ENCODE measurements at places on chromosomes 7 and 10. TPM values are rescaled to one million over a fixed set of nuclear protein-coding genes. Genes with fewer than 3 reads are reported as not detected.

The ITGA8 gene
- total RNA-seq, result 231 TPM

DNA sequence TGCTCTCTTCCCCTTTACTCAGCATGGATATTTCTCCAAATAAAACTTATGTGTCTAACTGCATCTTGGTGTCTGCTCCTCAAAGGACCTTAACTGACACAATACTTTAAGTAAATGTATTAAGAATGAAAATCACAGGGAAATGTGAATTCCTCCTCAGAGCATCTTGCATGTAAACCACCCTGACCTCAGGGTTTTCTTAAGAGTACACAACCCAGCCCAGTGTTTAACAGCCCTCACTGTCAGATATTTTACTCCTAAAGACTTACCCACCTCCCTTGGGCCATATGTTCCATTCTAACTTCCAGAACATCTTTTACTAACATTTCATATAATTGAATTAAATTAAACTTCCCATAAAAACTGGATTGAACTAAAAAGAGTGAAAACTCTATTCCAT is 315.3 kb downstream of the HPSE2 start:
- H3K4me1 ChIP-seq, result no peaks in the 10 kb centered on the region
- H3K27me3 ChIP-seq, result no peaks in the 10 kb centered on the region
- H3K27ac ChIP-seq, result no peak overlapping the region
- DNase-seq, result no peak
- no peak overlapping the region for H3K4me3 ChIP-seq
- H3K36me3 ChIP-seq, result no peaks in the 10 kb centered on the region

DNA sequence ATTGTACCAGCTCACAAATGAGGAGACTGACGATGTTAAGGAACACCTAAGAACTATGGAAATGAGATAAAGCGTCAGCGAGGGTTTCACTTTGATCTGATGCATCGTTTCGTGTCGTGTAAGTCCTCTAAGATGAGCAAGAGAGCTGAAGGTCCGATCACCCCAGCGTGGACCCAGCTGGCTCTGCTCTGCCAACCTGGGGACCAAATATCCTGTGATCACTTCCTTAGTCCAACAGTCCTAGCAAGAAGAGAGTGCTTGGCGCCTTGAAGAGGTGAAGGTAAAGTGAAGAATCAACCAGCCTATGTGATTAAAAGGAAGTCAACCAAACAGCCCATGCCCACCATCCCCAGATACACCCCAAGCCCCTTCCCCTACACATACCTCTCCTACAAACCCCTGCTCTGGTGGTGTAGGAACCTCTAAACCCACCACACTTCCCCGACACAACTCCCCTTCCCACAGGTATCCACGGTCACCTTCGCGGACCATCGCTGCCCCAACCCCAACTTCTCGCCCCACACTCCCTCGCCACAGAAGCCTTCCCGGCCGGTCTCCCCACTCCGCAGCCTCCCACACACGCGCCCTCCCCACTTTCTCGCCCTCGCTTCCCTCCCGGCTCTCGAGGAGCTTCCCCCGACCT is 722 bp downstream of the UPF2 start:
- H3K36me3 ChIP-seq, result no peaks in the 10 kb centered on the region
- peak overlapping the region; percentile 95 for H3K4me3 ChIP-seq
- no peak for DNase-seq
- no peaks in the 10 kb centered on the region for H3K27me3 ChIP-seq
- H3K27ac ChIP-seq, result peak overlapping the region; percentile 91

- no peaks in the 10 kb centered on the region for H3K27me3 ChIP-seq
- no peaks in the 10 kb centered on the region for H3K4me1 ChIP-seq
- peak; percentile 72 for DNase-seq
Observed at GRCh38 chr7:23261843-23262452, 15.4 kb downstream of the GPNMB start.

- DNase-seq, result peak; percentile 50
- H3K4me3 ChIP-seq, result no peak overlapping the region
- H3K36me3 ChIP-seq, result no peaks in the 10 kb centered on the region
- H3K27ac ChIP-seq, result no peak overlapping the region
- H3K27me3 ChIP-seq, result peaks cover 12% of the 10 kb centered on the region
Observed at GRCh38 chr10:101564490-101564991, 23.5 kb downstream of the POLL start.

DNA sequence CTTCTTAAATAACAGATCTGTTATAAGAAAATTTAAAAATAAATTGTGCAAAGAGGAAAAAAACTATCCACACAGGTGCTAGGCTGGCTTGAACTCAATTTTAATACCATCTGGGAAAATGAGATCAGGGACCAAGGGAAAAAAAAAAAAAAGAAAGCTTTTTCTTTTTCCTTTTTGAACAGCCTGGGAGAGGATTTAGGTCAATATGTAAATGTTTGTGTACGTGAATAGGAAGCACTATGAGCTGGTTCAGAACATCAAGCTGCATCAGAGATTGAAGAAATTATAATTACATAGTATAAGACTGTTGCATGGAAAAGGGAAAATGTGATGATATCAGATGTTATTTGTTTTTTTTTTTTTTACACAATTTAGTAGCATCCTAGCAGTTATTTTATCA is 548.0 kb downstream of the ARL4A start:
- no peaks in the 10 kb centered on the region for H3K36me3 ChIP-seq
- H3K27me3 ChIP-seq, result no peaks in the 10 kb centered on the region
- no peak overlapping the region for H3K27ac ChIP-seq
- H3K4me1 ChIP-seq, result no peaks in the 10 kb centered on the region

GRCh38 chr7:158327571-158328180 is 259.9 kb downstream of the PTPRN2 start:
- no peaks in the 10 kb centered on the region for H3K36me3 ChIP-seq
- no peak overlapping the region for H3K4me3 ChIP-seq
- no peak for DNase-seq
- H3K27ac ChIP-seq, result no peak overlapping the region

DNA sequence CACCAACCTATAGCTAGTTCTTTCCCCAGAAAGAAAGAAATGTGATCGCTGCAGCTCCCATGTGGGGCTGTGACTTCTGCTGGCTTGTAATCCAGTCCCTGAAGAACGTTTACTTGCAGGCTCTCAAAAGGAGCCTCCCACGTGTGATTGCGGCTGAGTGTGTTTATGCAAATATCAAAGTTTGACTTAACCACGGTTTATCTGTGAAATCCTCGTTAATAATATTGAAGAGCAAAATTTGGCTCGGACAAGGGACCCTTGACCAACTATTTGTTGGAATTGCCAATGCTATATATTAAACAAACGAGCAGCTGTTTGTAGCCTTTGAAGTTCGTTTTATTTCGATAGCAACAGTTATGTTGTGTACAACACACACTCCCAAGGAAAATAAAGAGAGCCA is 470.1 kb upstream of the NRP1 start:
- H3K4me3 ChIP-seq, result no peak overlapping the region
- no peaks in the 10 kb centered on the region for H3K4me1 ChIP-seq
- DNase-seq, result no peak

GRCh38 chr10:128140425-128140824 is 14.2 kb upstream of the MKI67 start:
- H3K4me3 ChIP-seq, result no peak overlapping the region
- H3K4me1 ChIP-seq, result no peaks in the 10 kb centered on the region
- H3K27ac ChIP-seq, result no peak overlapping the region
- DNase-seq, result no peak
- H3K36me3 ChIP-seq, result no peaks in the 10 kb centered on the region

DNA sequence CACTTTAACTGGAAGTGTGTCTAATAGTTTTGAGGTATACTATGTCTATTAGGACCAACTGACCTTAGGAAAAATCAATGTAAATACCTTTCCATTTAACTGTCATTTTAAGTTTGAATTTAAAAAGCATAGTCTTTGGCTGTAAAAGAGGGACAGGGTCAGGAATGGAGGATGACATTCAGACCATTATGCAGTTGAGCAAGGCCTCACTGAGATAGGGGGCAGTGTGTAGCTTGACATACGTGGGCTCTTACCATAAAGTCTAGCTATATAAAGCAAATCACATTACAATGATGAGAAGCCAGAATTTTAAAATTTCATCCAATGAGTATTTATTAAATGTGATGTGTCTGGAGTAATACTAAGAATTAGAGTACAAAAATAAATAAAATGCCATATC is 17.9 kb downstream of the PALS2 start:
- no peaks in the 10 kb centered on the region for H3K36me3 ChIP-seq
- H3K27ac ChIP-seq, result no peak overlapping the region
- no peak for DNase-seq
- no peaks in the 10 kb centered on the region for H3K27me3 ChIP-seq
- no peaks in the 10 kb centered on the region for H3K4me1 ChIP-seq
- no peak overlapping the region for H3K4me3 ChIP-seq

GRCh38 chr10:62231371-62231770 is 37.3 kb downstream of the RTKN2 start:
- DNase-seq, result no peak
- H3K4me3 ChIP-seq, result no peak overlapping the region
- H3K4me1 ChIP-seq, result peaks cover 30% of the 10 kb centered on the region
- H3K27ac ChIP-seq, result peak overlapping the region; percentile 28
- no peaks in the 10 kb centered on the region for H3K36me3 ChIP-seq

GRCh38 chr7:102075553-102076135 is 211.0 kb upstream of the SH2B2 start:
- no peaks in the 10 kb centered on the region for H3K4me1 ChIP-seq
- H3K36me3 ChIP-seq, result peaks cover 26% of the 10 kb centered on the region
- no peak for DNase-seq
- H3K27ac ChIP-seq, result no peak overlapping the region

GRCh38 chr7:83441-83840 is 108.9 kb upstream of the FAM20C start:
- H3K36me3 ChIP-seq, result no peaks in the 10 kb centered on the region
- no peak overlapping the region for H3K4me3 ChIP-seq
- no peaks in the 10 kb centered on the region for H3K27me3 ChIP-seq
- peak; percentile 49 for DNase-seq
- H3K27ac ChIP-seq, result no peak overlapping the region

The NEUROD6 gene
- not detected for total RNA-seq

DNA sequence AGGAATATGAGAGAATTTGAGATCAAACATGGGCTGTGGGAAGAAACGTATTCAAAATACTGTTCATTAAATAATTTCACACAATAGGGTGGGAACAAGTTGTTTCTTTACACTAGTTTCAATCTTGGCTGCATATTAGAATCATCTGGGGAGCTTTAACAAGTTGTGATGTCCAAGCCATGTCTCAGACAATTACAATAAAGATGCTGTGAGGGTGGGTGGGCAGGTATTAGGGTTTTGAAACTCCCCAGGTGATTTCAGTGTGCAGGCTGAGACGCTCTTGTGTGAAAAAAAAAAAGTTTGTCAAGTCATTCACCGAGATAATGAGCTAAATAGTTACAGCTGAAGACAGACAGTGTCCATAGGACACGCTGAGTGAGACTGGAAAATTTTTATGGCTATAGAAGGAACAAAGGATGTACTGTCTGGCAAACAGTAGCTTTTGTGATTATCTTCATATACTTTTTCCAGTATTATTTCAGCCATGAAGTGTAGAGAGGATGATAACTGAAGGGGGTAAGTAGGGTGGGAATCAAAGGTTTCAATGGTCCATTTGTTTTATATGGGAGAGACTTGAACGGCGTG is 12.6 kb upstream of the LAMB4 start:
- H3K27me3 ChIP-seq, result no peaks in the 10 kb centered on the region
- DNase-seq, result no peak
- no peaks in the 10 kb centered on the region for H3K36me3 ChIP-seq
- H3K4me1 ChIP-seq, result no peaks in the 10 kb centered on the region
- H3K4me3 ChIP-seq, result no peak overlapping the region

DNA sequence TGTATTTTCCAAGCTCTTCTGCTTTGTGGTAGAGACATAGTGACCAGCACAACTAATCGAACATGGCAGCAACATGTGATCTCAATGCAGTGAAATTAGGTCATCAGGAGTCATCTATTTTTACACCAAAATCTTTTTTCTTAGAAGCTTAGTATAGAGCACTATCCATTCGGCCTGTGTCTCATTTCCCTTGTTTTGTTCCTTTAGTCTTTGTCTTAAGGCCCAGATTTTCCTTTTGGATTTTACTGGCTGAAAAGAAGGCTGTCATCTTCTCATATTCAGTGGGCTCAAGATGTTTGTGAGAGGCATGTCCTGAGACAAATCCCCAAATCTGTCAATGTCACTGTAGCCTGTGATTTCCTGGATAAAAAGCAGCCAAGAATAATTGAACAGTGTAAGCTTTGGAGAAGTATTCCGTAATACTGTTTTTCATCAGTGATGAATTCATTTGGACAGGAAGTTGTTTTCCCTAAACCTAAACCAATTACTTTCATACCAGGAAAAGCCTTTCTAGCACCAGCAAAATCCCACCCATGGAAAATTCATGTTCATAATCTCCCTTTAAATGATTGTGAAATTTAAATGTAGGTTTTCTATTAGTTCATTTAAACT is 55.2 kb downstream of the MAGI2 start:
- no peak overlapping the region for H3K4me3 ChIP-seq
- no peak for DNase-seq
- H3K27ac ChIP-seq, result peak overlapping the region; percentile 48
- H3K4me1 ChIP-seq, result peaks cover 8% of the 10 kb centered on the region

GRCh38 chr7:73719806-73720169 is 319 bp upstream of the STX1A start:
- no peaks in the 10 kb centered on the region for H3K36me3 ChIP-seq
- peak overlapping the region; percentile 93 for H3K4me3 ChIP-seq
- no peak for DNase-seq
- H3K27ac ChIP-seq, result peak overlapping the region; percentile 56
- peaks cover 20% of the 10 kb centered on the region for H3K4me1 ChIP-seq

DNA sequence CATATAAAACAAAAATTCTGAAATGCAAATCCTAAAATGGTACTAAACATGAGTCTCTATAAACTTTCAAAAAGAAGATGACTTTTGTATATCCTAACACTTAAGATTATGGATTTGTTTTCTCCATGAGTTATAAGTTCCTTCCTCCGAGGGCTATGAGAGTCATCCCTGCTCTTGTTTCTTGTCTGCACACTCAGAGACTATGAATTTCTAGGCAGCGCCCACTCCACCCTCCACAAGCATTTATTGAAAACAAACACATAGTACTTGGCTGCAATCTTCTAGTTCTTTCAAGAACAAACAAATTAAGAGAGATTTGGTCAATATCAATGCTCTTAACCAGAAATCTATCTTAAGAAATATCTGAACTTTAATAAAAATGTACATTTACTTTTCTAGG is 211.7 kb downstream of the DKK1 start:
- H3K36me3 ChIP-seq, result no peaks in the 10 kb centered on the region
- H3K4me3 ChIP-seq, result no peak overlapping the region
- no peaks in the 10 kb centered on the region for H3K4me1 ChIP-seq
- no peak for DNase-seq

GRCh38 chr10:71465551-71466252 is 69.0 kb downstream of the CDH23 start:
- no peaks in the 10 kb centered on the region for H3K36me3 ChIP-seq
- no peak for DNase-seq
- no peak overlapping the region for H3K4me3 ChIP-seq
- no peaks in the 10 kb centered on the region for H3K27me3 ChIP-seq
- no peak overlapping the region for H3K27ac ChIP-seq

DNA sequence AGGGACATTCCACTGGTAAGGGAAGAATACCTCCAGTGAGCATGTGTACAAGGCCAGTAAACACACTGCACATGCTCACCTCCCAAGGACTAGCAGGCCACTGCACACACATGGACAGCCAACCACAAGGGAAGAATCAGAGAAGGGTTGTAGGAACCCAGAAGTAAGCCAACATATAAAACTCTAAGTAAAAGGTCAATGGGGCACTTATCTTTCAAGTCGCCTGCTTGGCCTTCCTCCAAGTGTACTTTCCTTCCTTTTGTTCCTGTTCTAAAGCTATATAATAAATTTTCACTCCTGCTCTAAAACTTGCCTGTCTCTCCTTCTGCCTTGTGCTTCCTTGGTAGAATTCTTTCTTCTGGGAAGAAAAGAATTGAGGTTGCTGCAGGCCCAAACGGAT is 33.0 kb downstream of the ORC5 start:
- DNase-seq, result no peak
- H3K27me3 ChIP-seq, result no peaks in the 10 kb centered on the region
- H3K4me3 ChIP-seq, result no peak overlapping the region
- H3K36me3 ChIP-seq, result peaks cover 19% of the 10 kb centered on the region
- H3K4me1 ChIP-seq, result no peaks in the 10 kb centered on the region
- no peak overlapping the region for H3K27ac ChIP-seq

All from ascending aorta (tissue), 2 donors.